ENCODE measurements at places on chromosomes 6 and 20.

DNA sequence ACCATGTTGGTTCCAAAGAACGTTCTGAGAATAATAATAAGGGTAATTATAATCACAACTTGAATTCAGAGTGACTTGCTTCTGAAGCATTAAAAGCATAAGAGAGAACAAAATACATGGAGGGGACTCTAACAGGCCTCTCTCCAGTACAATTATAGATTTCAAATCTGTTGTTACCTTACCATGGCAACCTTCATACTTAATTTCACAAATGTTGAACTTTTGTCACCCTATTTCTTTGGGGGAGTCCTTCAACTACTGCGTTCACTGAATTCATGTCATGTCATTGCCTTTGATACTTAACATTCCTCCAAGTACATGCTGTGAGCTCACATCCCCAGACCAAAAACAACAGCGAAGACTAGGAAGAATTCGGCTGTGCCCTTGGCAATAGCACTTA lies 104.0 kb downstream of the MKKS start:
- DNase-seq: no peak

- peak; percentile 76 for DNase-seq
Observed at GRCh38 chr20:37276494-37277252, 12.8 kb upstream of the MANBAL start.

DNA sequence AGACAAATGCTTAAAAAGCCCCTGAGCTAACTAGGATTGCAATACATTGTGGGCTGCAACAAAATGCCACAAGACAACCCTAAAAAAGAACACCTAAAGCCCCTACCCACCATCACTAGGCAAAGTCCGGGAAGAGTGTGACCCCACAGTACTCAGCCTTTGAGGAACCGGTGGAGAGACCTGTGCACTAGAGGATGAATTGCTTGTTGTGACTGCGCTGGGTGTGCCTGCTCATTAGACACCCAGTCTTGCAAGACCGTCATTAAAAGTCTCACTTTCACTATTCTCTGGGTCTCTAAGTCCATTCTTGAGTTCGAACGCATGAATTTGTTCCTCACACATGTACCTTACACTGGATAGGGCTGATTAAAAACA lies 88.7 kb downstream of the JPH2 start:
- no peak for DNase-seq

DNA sequence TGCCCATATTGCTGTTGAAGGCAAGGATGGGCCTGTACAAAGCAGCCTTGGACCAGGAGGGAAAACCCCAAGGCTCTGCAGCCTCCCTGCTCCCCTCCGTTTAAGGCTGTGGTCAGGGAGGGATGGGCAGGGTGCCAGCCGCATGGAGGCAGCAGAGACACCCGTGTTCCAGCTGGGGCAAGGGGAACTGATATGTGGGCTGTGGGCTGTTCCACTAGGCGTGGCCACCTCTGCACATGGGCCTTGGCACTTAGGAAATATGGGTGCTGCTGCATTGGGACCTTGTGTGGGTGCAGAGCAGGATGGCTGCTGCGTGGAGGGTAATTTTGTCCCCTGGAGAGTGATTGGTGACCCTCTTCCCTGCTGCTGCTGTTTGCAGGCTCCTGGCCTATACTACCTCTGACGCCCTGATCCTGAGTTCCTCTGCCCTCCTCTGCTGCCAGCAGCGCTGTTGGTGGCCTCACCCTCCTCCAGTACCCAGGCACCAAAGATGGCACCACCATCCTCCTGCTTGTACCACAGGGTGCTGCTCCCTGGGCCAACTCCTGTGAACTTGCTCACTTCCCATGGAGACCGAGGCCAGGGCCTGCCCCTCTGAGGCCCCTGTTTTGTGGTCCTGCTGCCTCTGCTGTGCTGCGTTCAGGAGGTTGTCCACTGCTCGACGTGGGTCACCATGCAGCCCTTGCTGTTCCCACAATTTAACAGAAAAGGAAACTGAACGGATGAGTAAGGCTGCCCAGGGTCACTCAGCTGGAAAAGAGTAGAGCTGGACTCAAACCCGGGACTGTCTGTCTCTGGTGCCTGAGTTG lies 35.3 kb downstream of the PANK2 start:
- no peak for DNase-seq

- DNase-seq: no peak
Observed at GRCh38 chr6:129390900-129391299, 319.1 kb downstream of the ARHGAP18 start.

DNA sequence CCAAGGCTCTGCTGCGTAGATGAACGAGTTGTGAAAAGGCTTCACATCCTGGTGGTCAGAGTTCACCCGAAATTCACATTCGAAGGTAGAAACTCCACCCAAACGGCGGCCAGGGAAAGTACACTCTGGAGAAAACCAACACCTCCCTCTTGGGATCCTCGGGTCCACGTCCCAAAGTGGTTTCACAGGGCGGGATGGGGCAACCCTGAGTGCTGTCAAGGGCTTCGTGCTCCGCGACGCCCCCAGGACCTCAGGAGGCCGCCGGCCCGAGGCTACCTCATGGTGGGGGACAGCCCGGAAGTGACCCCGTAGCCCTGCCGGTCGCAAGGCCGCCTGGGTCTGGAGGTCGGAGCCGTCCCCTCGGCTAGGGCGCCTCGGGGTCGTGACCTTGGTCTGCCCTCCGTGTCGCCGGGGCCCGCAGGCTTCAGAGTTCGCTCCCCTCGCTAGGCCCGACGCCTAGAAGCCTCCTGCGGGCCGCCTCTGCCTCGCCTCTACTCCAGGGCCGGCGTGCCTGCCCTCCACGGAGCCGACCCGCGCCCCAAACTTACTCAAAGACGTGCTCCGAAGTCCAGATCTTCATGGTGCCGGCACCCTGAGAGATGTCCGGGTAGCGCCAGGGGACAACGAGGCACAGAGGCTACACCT lies at the start of gene PRELID3B:
PRELID3B (minus strand) TSS at position 636 of the 645 bp plus-strand sequence; CDS start at position 580, 56 bp downstream.
- peak; percentile 34 for DNase-seq

GRCh38 chr20:2507464-2507863 lies 1.3 kb downstream of the ZNF343 start:
- no peak for DNase-seq

- DNase-seq: peak; percentile 73
Observed at GRCh38 chr6:38239719-38240451, 399.8 kb downstream of the BTBD9 start.
